ENCODE measurements at places on chromosomes 2 and 18.

GRCh38 chr2:42802150-42802549 lies 9.8 kb upstream of the HAAO start:
- no peak for DNase-seq

GRCh38 chr2:9771481-9772017 lies 71.7 kb upstream of the TAF1B start:
- no peak for DNase-seq

GRCh38 chr2:60595953-60596352 lies 42.5 kb upstream of the BCL11A start:
- DNase-seq, result no peak

- DNase-seq, result no peak
Observed at GRCh38 chr2:16174693-16175045, 234.3 kb downstream of the MYCN start.

GRCh38 chr2:40642237-40642636 lies 190.3 kb upstream of the SLC8A1 start:
- no peak for DNase-seq

GRCh38 chr18:11309172-11309571 lies 159.8 kb upstream of the PIEZO2 start:
- DNase-seq, result no peak

DNA sequence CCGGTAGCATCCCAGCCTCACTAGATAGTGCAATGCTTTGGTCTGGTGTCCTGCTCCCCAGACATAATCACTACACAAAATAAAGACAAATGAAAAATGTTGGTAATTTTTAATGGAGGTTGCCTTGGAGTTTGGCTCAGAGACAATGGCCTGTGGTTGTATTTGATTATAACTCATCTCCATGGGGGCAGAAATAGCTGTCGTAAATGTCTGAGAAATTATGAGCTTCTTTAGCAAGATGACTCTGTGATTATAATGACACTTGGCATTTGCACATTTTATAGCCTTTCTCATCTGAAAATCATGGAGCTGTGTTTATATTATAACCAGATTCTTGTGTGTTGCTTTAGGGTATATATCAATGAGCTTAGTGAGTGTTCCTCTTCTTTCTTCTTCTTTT lies 1779.7 kb upstream of the CELF4 start:
- DNase-seq, result no peak

DNA sequence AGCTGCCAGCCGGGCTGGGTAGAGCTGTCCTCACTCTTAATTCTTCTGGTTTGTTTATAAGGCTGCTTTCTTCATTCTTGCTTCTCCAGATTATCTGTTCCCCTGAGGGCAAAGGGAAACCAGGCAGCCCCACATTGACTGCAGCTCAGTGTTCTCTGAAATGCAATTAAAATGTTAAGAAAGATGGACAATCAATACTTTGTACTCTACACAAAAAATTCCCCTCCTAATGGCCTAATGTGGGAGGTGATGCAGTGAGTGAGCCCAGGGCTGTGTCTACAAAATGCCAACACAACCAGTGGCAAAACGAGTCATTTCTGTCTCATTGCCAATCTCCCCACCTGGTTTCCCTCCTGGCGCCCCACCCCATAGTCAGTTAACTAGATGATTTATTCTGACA lies 541.7 kb upstream of the RAB6C start:
- no peak for DNase-seq

- DNase-seq, result no peak
Observed at GRCh38 chr2:20675701-20676352, 8.9 kb downstream of the GDF7 start.

- DNase-seq, result no peak
Observed at GRCh38 chr2:119421304-119421703, 10.3 kb upstream of the TMEM37 start.

DNA sequence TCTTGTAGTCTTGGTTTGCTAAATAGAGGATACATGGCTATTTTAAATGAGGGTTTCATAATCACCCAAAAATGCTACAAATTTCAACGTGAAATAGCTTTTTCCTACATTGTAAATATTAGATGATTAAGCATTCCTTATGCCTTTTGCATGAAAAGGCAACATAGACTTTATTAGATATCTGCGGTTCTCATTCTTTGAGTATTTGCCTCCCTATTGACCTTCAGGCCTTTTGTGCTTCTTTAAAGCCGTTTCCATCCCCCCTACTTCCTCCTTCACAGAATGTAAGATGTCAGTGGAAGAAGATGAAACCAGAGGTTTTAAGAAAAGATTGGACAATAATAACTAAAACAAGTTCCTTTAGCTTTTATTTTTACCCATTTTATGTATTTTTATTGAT lies 144.1 kb downstream of the UBE2E3 start:
- DNase-seq, result no peak

GRCh38 chr2:211487733-211488132 lies 931.3 kb downstream of the CPS1 start:
- DNase-seq, result no peak

GRCh38 chr2:80167284-80167808 lies 137.2 kb downstream of the LRRTM1 start:
- no peak for DNase-seq

DNA sequence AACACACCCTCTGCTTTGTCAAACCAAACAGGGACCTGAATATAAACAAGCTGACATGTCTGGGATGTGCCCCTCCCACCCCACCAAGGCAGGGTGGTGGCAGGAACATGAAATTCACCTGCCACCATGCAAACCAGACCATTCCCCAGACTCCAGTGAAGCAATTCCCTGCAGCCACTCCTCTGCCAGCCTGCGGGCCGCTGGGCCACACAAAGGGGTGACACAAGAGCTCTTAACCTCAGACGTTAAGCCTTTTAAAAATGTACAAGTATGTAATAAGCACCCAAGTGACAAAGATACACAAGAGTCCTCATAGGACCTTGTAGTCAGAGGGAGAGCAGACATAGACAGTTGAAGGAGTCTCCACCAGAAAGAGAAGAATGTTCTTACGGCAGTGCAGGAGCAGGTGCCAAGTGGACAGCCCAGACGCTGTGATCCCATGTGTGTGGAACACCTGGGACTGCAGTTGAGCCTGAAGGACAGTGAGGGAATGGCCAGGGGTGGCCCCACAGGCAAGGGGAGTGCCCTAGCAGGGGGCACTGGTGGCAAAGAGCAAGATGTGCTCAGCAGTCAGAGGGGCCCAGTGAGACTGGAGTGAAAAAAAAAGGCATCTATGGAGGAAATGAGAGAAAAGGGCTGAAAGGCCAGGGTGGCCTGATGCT lies 36.9 kb downstream of the CRACDL start:
- no peak for DNase-seq

- DNase-seq, result no peak
Observed at GRCh38 chr18:475202-476031, 25.1 kb downstream of the COLEC12 start.

DNA sequence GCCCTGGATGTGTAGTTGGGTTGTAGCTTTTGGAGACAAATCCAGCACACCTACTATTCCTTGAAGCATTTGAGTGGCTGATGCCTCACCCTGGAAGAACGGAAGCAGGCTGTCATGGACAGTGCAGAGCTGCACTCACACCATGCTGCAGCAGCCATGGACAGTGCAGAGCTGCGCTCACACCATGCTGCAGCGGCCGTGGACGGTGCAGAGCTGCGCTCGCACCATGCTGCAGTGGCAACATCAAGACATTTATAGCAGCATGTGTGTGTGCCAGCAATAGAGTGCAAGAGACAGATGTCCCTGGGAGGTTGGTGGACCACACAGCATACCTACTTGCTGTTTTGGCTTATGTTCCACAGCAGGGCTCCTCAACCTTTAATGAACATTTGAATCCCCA lies 30.6 kb downstream of the GNAL start:
- no peak for DNase-seq

- DNase-seq, result no peak
Observed at GRCh38 chr2:203550266-203550665, 15.2 kb upstream of the RAPH1 start.

DNA sequence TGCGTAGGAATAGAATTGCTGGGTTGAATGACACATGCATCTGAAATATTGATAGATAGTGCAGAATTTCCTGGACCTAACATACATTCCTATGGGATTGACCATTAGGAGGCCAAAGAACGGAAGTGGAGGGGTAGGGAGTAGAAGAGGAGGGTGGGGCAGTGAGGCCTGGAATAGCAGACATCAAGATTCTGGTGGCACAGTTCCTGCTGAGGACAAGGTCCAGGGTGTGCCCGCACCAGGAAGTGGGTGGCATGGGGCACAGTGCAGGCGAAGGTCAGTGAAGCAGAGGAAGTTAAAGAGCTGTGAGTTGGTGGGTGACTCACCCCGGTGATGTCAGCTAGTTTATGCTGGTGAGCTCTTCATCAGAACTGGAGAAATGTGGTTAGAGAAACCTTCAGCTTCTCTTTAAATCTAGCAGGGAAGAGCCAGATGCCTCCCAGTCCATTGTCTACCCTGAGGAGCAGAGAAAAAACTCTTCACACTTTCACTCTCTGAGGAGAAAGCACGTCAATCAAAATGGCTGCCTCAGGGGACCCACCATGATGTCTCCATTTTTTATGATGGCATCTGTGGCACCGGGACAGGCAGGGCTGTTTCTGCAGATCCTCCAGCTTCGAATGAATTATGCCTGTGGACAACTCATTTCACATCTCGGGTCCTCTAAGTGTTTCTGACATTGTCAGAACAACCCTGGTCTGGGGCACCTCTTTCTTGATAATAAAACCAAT lies 55.9 kb upstream of the CTLA4 start:
- DNase-seq, result peak; percentile 47

- no peak for DNase-seq
Observed at GRCh38 chr2:66534461-66534860, 99.5 kb downstream of the MEIS1 start.

- no peak for DNase-seq
Observed at GRCh38 chr2:209382775-209383174, 41.1 kb upstream of the MAP2 start.

DNA sequence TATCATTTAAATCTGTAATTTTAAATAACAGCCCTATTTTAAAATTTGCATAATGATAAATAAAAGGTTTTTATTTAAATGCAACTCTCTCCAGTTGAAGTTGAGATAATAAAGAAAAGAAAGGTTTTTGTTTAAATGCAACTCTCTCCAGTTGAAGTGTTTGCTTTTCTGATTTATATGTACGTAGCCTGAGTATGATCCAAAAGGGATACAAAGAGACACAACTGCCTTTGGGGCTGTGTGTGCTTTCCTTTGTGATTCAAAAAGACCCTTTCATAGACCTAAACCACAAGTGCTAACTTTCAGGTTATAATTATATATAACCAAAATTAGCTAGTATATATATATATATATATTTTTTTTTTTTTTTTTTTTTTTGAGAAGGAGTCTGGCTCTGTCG lies 76.2 kb upstream of the MFF start:
- no peak for DNase-seq

Data from gastrocnemius medialis (tissue), 4 donors.